ENCODE measurements at places on chromosomes 6 and 20. TPM values are rescaled to one million over a fixed set of nuclear protein-coding genes. Genes with fewer than 3 reads are reported as not detected.
A peak's percentile ranks its signal among the peaks of the same experiment; 100 is the strongest.

The CCN6 gene
- total RNA-seq: not detected

The PPP1R16B gene
- 36.5 TPM for total RNA-seq

- DNase-seq: no peak
Measured at GRCh38 chr6:34520645-34521462, 35.3 kb downstream of the SPDEF start.

The PRL gene
- total RNA-seq: 2.1 TPM

The LGSN gene
- total RNA-seq: not detected

GRCh38 chr6:161727083-161727833, 453.4 kb upstream of the AGPAT4 start:
- DNase-seq: no peak

DNA sequence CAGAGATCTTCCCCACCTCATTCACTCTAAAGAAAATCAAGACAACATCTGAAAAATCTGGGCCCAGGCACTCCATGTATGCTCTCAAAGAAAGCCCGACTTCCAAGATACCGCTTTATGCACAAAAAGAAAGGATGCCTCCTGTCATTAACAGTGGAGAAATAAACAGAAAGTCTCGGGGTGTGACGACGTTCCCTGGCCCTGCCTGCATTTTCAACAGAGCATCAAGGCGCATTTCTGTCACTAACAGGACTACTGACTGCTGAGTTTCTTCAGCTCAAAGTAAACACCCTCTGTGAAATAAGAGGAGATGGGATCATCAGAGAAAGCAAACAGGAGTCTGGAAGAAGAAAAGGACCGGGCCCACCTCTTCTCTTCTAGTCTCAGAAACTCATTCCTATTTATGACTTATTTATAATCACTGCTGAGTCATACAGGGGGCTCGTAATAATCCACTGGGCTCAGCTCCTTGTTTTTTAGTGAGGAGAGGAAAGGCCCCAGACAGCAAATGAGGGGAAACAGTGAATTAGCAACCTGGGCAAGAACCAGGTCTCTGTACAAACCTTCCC, 99.7 kb downstream of the ZMYND8 start:
- no peak for DNase-seq

DNA sequence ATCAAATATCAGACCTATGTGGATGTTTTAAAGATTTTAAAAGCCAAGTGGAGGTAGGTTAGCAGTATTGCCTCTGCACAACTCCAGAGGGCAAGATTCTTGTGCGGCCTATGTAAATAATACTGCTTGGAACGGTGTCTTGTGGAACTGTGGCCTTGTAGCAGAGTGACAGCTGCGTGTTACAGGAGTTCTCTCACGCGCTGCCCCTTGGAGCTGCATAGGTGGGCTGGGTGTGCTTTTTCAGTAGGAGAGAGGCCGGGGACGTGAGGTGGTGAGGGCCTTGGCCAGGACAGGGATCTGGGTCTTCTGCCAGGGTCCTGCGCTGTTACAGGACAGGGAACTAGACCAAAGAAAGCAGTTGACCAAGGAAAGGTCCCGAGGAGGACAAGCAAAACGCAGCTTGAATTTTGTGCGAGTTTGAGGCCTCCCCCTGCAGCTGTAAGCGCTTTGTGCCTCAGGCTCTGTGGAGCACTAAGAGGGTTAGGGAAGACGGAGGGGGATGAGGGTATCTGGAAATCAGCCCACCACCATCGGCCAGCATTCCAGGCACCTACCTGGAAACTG, 1.5 kb downstream of the TMEM181 start:
- no peak for DNase-seq

DNA sequence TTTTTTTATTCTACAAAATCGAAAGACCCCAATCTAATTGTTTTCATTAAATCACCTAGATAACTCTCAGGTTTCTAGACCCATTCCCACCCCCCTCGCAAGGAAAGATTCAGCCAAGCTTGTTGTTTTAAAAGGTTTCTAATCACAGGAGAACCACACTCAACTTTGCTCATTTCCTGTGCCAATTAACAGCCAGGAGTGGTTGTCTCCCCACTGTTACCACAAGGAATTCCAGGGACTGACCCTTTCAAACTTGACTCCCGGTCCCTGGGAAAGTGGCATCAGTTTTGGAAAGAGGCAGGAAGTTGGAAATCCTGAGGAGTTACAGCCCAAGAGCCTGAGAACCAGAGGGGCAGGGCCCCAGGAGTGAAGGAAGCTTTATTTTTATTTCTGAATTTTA, 561.3 kb upstream of the JAG1 start:
- DNase-seq: peak; percentile 22

The CPXM1 gene
- total RNA-seq: 0.12 TPM

The EFCAB8 gene
- total RNA-seq: 0.28 TPM

DNA sequence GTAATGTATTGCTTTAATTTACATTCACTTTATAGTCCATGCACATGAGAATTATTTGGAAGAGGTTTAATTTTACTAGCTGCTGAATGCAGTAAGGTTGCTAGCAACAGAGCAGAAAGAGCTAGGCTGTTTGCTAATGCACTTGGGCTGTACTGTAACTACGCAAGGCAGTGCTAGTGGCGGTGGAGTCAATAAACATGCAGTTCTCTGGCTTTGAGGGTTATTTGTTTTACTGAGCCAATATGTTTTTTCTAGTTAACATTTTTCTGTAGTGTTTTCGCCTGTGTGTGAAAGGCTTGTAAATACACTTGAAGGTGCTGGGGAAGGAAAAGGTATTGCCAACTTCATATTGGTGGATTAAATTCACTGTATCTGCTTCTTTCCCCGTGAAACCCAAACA, 112.8 kb downstream of the BTBD3 start:
- no peak for DNase-seq

DNA sequence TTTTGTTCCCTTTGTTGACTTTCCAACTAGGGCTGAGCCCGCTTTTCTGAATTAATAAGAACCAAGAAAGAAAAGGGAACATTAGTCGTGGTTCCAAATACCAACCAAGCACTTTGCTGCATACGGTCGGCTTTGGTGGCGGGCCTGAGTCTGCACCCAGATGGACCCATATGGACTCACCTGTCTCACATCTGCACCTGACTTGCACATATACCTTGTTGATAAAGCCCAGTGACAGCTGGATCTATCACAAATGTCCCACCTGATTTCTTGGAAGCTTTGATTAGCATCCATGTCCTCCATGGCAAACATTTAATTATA, 39.0 kb downstream of the TPD52L1 start:
- no peak for DNase-seq

The PRR18 gene
- total RNA-seq: 0.33 TPM

DNA sequence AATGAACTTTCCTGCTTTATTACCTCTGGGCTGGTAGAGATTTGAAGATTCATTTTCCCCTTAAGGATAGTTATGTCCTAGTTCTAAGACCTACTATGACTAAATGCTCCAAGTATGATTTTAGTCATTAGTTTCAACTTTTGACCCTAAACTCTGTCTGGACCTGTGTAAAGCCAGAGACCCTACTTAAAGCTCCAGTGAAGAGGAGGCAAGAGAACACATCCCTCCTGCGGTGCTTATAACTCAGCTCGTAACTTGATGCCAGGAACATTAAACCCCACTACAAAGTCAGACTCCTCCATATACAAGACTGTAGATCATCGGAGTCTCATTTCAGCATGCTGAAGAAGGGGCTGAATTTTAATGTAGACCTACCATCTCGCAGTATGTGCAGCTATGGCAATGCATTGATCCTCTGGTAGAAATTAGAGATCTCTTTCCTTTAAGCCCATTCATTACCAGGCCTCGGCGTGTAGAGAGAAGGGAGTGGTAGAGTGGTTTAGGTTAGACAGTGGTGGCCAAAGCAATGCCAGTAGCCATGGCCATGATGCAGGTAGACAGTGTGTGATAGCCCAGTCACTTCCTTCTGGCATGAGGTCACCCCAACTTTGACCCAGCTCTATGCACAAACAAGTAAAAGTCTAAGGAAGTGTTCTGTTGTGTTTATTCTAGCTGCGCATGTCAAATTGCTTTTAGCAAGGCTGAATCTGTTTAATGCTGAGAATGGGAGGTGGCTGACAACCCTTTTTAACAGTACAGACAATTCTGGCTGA, 34.8 kb upstream of the MYB start:
- DNase-seq: peak; percentile 26
